ENCODE measurements at places on chromosomes 2 and 18.
A peak's percentile ranks its signal among the peaks of the same experiment; 100 is the strongest.

GRCh38 chr2:2547451-2547850 lies 216.4 kb upstream of the MYT1L start:
- no peak for DNase-seq

DNA sequence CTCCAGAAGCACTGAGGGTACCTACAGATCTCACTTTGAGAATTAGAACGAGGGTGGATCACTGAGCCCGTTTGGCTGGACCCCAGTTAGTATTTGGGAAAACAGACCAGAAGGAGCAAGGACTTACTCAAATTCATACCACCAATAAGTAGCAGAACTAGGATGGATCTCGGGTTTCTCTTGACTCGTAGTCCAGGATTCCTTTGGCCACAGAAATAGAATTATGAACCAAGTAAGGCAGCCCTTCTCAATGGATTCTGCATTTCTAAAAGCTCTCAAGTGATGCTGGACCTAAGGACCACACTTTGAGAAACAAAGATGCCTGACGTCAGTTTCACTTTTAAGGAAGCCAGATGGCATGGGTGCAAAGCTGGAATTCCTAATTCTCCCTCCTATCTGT lies 153.0 kb downstream of the KLHL29 start:
- DNase-seq, result peak; percentile 74

- no peak for DNase-seq
Observed at GRCh38 chr18:45525301-45525700, 90.0 kb upstream of the SLC14A2 start.

DNA sequence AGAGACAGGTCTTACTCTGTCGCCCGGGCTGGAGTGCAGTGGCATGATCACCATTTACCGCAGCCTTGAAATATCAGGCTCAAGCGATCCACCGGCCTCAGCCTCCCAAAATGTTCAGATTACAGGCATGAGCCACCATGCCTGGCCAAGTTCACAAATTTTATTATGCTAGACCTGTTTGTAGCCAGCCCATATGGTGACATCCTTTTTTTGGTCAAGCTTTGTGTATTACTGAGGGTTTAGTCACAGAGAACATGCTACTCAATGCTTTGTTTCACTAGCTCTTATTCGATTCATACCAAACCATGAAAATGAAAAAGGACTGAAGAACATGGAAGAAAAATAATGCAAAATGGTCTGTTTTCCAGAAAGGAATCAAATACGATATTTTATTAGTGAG lies 41.4 kb downstream of the DGKD start:
- no peak for DNase-seq

GRCh38 chr2:192194866-192195547 lies at the start of gene TMEFF2:
Gene TMEFF2, minus strand, starts transcription at chr2:192194933. Its CDS starts 409 bp downstream, at chr2:192194524.
- peak; percentile 80 for DNase-seq

All from foreskin fibroblast (primary cell).